Inflammatory macrophage treated with lipopolysaccharide for 1 hour (primary cell): ENCODE measurements at places on chromosomes 13 and 19.
A peak's percentile ranks its signal among the peaks of the same experiment; 100 is the strongest.

DNA sequence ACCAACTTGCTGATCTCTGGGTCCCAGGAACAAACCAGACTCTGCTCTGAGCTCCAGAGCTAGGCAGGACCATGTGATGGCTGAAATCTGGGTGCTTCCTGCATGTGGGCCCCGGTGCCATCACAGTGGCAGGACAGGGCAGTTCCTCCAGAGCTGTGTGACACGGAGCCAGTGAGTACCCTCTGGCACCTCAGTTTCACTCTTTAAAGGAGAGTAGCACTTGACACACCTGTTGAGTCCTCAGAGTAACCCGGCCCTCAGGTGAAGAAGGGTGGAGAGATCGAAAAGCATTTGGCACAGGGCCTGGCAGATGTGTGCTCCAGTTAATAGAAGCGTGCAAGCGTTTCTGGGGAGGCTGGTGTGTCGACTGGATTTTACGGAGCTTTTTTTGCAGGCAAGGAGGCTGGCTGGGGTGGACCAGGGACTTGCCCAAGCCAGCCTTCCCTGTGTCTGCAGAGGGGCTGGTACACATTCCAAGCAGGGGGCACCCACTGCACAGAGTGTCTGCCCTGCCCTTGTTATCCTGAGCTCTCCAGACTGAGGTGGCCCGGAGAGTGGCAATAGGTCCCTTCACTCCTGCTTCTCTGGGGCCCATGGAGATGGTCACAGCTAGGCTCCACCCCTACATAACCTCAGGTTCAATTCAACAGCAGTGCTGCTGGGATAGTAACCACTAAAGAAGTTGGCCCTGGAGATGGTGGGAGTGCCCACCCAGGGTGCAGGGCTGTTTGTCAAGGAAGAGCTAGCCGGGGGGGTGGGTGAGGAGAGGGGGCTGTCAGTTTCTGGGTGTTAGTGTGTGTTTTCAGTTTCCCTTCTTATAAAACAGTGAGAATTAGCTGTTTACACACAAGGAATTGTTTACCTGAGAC, 8.3 kb downstream of the RPS19 start:
- DNase-seq, result no peak

GRCh38 chr19:17996826-17997316, 11.1 kb upstream of the ARRDC2 start:
- DNase-seq, result peak; percentile 54

DNA sequence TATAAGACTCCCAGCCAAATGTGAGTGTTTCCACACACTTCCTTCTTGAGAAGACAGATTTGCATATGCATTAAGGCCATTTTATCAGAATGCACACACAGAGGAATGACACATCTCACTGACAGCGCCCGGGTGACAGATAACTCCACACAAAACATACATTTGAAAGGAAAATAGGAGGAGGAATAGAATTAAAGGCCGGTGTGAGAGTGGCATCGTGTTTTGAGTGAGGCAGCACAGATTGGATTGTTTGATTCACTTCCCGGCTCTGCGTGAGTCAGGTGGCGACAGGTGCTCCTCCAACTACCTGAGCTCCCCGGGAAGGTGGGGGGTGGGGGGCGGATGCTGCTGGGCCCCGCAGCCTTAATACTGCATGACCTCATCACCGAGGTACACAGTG, 429.0 kb downstream of the TSHZ3 start:
- no peak for DNase-seq

- no peak for DNase-seq
Observed at GRCh38 chr19:45556835-45557234, 27.8 kb downstream of the OPA3 start.

- no peak for DNase-seq
Observed at GRCh38 chr19:52665027-52665426, 26.9 kb upstream of the ZNF83 start.

GRCh38 chr13:76745261-76746200, 140.7 kb downstream of the KCTD12 start:
- peak; percentile 65 for DNase-seq

DNA sequence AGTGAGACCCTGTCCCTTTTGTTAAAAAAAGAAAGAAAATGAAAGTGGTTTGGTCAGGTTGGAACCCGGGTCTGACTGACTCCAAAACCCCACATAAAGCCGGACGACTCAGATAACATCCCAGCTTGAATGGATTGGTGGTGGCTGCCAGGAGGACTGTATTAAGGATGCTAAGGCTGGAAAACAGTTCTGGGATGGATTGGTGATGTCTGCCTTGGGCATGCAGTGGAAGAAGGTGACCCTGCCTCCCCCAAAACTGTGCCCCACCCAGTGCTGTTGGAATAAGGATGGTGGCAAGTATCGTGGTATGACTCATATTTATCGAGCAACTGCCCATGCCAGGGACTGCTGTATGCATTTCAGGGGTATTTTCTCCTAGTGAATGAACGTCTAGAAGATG, 18.5 kb upstream of the COLGALT1 start:
- DNase-seq, result no peak
